Muscle of arm (tissue), 14 donors: ENCODE measurements at places on chromosomes 13 and 19.

DNA sequence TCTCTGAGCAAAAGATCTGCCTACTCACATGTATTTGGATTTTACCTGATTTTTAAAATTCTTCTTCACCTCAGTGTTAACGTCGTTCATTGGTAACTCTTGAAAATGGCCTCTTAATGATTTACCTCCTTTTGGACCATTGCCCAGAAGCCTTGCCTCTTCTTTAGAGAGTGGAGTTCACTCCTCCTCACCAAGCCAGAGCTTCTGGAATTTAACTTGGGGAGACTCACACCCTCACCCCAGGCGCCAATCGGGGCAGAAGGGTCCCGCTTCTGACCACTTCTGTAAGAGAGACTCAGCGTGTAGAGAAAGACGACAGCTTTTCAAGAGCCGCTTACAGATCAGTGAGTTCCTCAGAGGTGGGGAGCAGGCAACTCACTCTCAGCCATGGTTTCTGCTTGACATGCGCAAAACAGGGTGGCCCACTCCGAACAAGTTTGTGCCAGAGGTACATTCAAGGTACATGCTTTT, 2.7 kb downstream of the PNMA8C start:
- no peak for DNase-seq

- no peak for DNase-seq
Measured at GRCh38 chr13:33869005-33869404, 51.1 kb downstream of the RFC3 start.

GRCh38 chr13:102700088-102701031, 5.5 kb upstream of the METTL21C start:
- peak; percentile 43 for DNase-seq

GRCh38 chr19:28603453-28603852, 609.5 kb downstream of the UQCRFS1 start:
- no peak for DNase-seq

DNA sequence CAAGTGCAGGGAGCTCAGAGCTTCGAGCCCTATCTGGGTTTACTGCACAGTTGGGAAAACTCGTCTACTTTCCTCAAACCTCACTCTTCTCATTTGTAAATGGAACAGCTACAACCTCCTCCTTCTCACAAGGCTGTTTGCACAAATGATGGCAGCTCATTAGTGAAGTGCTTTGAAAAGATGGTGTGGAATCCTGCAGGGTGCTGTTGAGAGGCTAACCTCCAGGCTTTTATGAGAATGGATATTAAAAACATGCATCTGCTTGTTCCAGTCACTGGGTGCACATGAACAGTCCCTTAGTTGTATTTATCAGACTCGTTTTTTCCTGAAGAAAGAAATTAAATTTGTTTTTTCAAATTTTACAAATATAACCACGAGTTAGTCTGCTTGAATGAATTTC, 36.6 kb downstream of the PCDH8 start:
- no peak for DNase-seq

DNA sequence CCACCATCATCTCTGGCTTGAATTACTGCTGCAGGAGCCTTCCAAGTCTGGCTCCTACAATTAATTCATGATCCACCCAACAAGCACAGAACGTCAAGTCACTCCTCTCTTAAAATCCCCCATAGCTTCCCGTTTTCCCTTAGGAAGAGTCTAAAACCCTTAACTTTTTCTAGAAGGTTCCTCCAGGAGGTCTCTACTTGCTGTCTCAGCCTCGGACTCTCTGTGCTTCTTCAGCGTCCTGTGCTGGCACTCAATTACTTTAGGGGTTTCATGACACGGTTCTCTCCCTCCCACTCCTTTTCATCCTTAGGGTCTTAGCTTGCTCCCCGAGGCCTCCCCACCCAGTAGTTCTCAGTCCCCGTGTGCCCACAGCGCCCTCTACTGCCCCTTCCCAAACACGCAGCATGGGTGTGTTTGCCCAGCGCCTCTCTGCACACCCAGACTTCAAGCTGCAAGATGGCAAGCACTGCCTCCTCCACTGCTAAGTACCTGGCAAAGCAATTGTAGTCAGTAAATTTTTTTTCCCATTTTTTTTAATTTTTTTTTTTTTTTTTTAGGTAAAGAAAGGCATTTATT, 25.8 kb upstream of the MAP3K10 start:
- peak; percentile 15 for DNase-seq

DNA sequence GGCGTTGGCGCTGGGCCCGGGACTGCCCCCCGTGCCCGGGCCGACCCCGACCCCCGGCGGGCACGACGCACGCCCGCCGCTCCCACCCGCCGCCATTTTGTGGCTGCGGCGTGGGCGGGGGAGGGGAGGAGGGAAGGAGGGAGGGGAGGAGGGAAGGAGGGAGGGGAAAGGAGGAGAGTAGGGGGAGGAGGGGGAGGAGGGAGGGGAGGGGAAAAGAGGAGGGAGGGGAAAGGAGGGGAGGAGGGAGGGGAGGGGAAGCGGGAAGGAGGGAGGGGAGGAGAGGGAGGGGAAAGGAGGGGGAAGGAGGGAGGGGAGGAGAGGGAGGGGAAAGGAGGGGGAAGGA, at the start of gene BTBD2:
Gene BTBD2 (minus strand): TSS at position 107 of the 343 bp plus-strand sequence. CDS start 11 bp downstream, at position 96.
- peak; percentile 75 for DNase-seq
